ENCODE measurements at places on chromosomes 5 and 9.

- peaks cover 4% of the 10 kb centered on the region for H3K36me3 ChIP-seq
Observed at GRCh38 chr5:154727361-154727760, 27.8 kb upstream of the LARP1 start.

DNA sequence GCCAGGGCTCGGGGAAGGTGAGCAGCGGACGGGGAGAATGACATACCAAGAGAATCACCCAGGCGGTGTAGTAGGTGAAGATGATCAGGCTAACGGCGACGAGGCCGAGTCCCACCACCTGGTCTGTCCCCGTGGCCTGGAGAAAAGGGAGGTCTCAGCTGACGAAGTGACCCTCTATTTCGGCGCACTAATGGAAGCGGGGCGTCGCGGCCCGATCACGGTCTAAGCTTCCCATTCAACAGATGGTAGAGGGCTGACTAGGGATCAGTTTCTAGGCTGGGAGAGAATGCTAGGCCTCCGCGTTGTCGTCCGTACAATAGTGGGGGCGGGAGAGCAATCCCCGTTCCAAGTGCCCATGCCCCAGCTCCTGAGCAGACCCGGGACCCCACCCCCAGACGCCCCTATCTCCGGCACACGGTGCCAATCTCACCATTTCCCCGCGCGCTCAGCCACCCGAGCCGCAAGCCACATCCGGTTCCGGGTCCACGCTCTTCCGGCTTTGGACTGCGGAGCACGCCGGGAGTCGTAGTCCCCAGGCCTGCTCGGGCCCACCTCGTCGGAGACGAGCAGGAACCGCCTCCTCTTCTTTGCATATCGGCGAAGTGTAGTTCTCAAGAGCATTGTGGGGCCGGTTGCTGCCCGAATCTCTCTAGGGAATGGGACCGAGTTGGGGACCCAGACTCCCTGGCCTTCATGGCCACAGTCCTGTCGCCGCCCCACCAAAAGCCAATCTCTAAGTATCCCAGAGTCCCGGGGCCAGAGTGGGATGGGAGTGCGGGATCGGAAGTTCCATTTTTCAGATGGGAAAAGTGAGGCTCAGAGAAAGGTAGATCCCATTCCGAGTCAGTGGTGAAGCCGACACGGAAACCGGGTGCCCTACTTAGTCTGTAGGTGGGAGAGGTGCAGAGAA is at the start of gene DPM2:
DPM2 (minus strand) TSS at position 467 of the 910 bp plus-strand sequence; CDS start at position 433, 34 bp downstream.
- no peaks in the 10 kb centered on the region for H3K27me3 ChIP-seq
- H3K4me3 ChIP-seq = peak within 1 kb of the TSS; percentile 96
- peaks cover 15% of the 10 kb centered on the region for H3K36me3 ChIP-seq
- peaks cover 33% of the 10 kb centered on the region for H3K4me1 ChIP-seq
- peak within 1 kb of the TSS; percentile 87 for H3K27ac ChIP-seq

DNA sequence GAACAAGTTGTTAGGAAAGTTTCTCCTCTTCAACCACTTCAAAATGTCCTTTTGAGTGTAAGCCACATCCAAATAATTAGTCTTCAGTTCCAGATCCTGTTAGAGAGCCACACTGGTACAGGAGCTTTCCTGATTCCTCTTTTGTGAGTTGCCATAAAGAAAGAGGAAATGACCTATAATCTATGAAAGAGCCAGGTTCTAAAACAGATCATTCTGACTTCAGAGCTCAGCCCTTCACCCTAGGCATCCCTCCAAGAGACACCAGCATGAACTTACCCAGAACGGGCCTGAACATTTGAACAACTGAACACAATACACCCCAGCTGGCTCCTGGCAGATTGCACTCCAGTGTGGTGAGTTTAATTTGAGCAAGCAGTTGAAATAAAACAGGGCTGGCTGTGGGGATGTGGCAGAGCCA is 25.7 kb downstream of the SLC1A1 start:
- no peak for DNase-seq
- H3K4me3 ChIP-seq = no peak overlapping the region
- H3K36me3 ChIP-seq = no peaks in the 10 kb centered on the region
- no peak overlapping the region for H3K27ac ChIP-seq
- H3K4me1 ChIP-seq = no peaks in the 10 kb centered on the region
- no peaks in the 10 kb centered on the region for H3K27me3 ChIP-seq

DNA sequence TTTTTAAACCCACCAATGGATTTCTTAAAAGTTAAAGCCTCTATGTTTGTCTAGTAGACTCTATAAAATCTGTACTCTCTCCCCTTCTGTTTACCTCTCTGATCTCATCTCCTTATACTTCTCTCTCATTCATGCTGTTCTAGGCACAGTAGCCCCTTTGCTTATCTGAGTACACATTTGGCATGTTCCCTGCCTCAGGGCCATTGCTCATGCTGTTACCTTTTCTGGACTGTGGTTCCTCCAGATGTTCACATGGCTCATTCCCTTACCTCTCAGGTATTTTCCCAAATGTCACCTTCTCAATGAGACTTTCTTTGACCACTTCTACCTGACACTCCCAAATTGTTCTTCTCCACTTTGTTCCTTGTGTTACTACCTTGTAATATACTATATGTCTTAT is 176.1 kb downstream of the CWC27 start:
- H3K4me1 ChIP-seq = no peaks in the 10 kb centered on the region
- no peak for DNase-seq
- H3K27me3 ChIP-seq = no peaks in the 10 kb centered on the region
- no peak overlapping the region for H3K4me3 ChIP-seq
- peaks cover 17% of the 10 kb centered on the region for H3K36me3 ChIP-seq

DNA sequence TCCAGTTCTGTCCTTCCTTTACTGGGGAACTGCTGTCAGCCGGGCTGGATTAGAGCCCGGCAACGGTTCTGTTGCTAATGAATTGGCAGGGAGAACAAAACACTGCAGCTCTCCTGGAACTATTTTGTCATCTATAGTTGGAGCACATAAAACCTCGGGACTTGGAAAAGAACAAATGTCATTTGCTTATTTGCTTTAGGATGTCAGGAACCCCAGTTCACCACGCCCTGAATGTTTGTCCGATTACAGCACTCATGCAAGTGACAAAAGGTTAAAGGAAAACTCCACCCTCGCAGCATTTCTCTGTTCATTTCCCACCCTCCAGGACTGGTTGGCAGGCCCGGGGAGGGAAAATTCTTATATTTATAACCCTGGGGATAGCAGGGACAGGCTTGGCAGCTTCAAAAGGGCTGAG is 66.4 kb upstream of the PLPP1 start:
- no peaks in the 10 kb centered on the region for H3K36me3 ChIP-seq
- peaks cover 7% of the 10 kb centered on the region for H3K4me1 ChIP-seq
- no peak for DNase-seq
- H3K4me3 ChIP-seq = no peak overlapping the region

GRCh38 chr9:26243726-26244125 is 565.5 kb upstream of the TUSC1 start:
- no peak overlapping the region for H3K4me3 ChIP-seq
- no peak overlapping the region for H3K27ac ChIP-seq
- no peaks in the 10 kb centered on the region for H3K4me1 ChIP-seq
- H3K27me3 ChIP-seq = no peaks in the 10 kb centered on the region
- H3K36me3 ChIP-seq = no peaks in the 10 kb centered on the region

- no peak overlapping the region for H3K4me3 ChIP-seq
- no peak for DNase-seq
- no peaks in the 10 kb centered on the region for H3K36me3 ChIP-seq
- H3K27me3 ChIP-seq = peaks cover 7% of the 10 kb centered on the region
- peaks cover 3% of the 10 kb centered on the region for H3K4me1 ChIP-seq
- H3K27ac ChIP-seq = no peak overlapping the region
Observed at GRCh38 chr5:58875599-58875998, 292.7 kb downstream of the RAB3C start.

All from memory B cell (primary cell).